NCI-H2029 treated with DMSO at 0.1 percent for 48 hours (cell line): ENCODE measurements at places on chromosomes 3 and 15.

GRCh38 chr3:128423525-128424147 is 43.1 kb downstream of the DNAJB8 start:
- no peak for DNase-seq

- DNase-seq = no peak
Observed at GRCh38 chr15:31262901-31263671, 63.5 kb upstream of the KLF13 start.

- DNase-seq = no peak
Observed at GRCh38 chr15:83971992-83972391, 263.6 kb upstream of the GOLGA6L4 start.

DNA sequence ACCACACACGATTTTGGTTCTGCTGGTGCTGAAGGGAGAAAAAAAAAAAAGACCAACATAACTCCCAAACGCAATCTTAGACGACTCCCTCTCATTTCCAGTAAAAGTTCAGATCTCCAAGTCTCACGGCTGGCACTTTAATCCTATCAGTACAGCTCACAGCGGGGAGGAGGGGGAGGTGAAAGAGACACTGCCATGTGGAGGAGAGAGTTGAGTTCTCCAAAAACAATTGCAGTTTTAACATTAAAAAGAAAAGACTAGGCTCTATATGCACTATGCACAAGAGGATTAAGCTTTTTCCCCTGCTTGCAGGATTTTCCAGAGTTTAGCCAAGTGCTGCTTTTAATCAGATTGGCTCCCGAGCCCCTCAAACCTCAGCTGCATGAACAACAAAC is 16.8 kb downstream of the BMF start:
- no peak for DNase-seq

DNA sequence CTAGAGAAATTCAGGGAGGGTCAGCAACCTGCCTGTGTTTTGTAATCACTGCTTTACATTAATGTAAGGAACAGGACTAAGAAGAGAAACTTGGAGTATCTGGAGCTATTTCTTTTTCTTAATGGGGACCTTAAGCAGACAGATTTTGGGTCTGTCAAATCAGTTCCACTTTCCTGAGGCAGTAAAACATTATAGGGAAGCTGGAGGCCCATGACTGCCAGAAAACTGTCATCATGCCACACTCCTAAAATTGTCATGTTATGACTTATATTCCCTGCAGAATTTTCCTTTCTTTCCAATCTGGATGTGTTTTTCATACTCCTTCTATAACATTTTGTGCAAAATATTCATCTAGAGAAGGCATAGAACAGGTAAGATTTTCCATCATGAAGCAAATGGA is 28.8 kb downstream of the DGKG start:
- DNase-seq = no peak

DNA sequence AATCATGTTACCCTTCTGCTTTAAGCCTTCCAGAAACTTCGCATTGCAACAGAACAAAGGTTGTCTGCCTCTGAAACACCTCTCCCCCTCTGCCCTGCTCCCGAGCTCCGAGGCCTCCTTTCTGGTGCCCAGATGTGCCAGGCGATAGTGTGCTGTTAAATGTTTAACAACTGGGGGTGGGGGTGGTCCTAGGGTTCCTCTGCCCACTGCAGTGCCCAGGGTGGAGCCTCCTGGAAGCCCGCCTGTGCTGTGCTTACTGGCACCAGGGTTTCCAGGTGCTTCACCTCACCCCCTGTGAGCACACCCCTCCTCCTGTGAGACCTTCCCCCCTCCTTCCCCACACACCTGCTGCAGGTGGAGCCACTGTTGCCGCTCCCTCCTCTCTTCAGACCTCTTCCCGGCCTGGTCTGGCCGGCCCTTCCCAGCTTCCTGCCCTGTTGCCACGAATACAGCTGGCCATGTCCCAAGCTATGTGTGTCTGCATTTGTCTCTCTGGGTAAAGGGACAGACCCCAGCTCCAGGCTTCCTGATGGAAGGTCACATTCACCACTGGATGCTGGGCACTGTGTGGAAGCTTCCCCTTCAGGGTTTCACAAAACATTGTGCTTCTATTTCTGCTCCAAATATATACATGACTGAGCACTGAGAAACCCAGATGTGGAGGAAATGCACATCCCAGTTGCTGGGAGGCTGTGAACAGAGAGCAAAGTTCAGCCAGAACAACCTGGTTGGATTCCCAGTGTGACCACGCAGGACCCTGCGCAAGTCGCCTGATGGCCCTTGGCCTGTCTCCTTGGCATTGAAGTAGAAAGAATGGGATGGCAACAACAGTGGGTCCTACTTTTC is 37.2 kb downstream of the MGLL start:
- peak; percentile 93 for DNase-seq

DNA sequence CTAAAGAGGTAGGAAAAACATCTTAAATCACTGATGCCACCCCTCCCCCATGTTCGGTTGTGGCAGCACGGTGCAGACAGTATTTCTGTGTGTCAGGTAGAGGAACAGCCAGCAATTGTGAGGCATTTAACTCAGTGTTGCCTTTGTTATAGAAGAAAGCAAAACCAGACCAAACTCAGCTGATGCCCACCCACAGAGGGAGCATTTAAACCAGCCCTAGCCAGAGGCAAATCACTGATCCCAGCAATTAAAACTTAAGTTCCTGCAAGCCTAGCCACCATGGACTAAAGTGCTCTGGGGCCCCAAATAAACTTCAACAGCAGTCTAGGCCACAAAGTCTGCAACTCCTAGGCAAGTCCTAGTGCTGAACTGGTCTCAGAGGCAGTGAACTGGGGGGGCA is 94.5 kb downstream of the CFAP20DC start:
- DNase-seq = no peak

GRCh38 chr3:194197981-194198695 is 62.2 kb downstream of the HES1 start:
- no peak for DNase-seq

DNA sequence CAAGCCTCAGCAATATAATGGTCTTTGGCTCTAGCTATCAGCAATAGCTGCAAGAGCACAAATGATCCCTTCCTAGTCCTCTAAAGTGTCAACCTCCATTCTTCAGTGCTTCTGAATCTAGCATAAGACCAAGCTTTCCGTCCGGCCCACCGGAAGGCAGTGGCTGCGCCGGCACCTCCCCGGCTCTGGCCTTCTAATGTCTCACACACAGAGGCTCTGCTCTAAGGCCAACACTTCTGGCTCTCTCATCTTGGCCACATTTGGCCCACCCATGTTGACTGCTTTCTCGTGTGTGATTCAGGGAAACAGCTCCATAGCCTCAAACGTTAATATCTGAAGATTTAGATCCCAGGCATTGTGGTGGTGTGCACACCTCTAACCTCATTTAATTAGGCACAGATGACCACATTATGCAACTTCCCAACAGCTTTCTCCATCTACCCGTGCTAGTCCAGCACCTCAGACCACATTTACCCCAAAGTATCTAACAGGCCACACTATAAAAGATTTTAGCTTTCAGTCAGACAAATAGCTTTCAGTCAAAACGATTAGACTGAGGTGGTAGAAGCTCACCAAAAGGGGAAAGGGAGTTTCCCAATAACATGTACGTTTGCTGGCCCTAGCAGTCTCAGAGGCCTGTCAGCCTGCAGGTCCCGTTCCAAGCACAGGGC is 19.3 kb downstream of the SLC51A start:
- DNase-seq = no peak

DNA sequence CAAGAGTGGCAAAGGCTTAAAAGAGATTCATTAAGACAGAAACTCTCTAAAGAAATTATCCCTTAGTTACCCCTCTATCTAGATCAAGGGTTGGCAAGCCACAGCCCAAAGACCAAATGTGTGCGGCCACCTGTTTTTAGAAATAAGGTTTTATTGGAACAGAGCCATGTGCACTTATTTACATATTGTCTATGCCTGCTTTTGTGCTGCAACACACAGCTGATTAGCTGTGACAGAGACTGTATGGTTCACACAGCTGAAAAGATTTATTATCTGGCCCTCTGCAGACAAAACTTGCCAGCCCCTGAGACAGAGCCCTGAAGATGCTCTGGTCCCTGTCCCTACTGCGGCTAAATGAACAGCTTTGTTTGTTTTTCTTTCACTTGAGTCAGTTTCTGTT is 88.1 kb downstream of the ADAMTS9 start:
- DNase-seq = no peak
